ENCODE measurements at places on chromosomes 3 and 15.

DNA sequence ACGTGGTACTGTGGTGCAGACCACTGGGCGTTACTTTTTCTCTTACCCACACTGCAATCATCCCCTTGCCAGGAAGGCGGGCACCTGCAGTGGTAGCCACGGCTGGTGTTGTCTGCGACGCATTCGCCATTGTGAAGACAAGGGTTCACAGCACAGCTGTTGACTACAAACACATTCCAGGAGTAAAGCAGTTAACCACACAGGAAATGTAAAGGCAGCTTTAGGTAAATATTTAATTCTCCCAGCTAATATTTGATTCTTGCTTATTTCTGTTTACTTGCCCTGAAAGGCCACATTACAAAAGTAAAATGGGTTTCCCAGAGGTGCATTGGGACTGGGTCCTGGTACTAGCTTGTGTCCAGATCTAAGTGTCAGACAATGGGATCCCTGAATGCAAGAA, 45.4 kb downstream of the HEG1 start:
- DNase-seq, result no peak

DNA sequence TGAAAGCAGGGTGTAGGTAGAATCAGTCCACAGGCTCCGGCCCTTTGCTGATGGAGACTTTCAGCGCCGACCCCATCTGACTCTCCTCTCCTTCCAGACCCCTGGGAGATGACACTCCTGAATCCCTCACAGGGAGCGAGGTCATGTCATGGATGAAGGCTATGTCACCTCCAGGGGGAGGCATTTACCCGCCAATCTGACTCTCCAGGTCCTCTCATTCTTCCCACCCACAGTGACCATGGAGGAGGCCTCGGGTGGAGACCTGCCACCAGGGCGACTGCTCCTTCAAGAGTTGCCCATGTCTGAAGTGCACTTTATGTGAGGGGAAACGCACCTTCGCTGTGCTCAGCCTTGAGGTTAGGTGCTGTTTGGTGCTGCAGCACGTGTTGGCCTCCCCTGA, 112.7 kb downstream of the KLF13 start:
- peak; percentile 30 for DNase-seq

DNA sequence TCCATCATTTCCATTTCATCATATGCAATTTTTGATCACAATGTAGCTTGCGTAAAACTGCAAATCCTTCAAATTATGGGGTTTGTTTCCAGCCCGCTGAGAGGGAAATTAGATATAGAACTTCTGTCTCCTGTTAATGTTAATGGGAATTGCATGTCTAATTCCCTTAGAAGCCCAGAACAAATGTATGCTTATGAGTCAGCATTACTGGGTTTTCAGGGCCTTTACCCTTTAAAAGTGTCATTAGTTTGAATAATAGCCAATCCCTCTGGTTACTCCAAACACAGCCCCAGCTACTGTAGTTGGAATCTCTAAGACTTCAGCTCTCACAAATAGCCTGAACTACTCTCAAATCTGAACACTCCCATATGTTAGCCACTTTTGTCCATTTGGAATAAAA, 439.4 kb downstream of the C3orf38 start:
- DNase-seq, result no peak

GRCh38 chr3:192216067-192216466, 511.3 kb downstream of the FGF12 start:
- no peak for DNase-seq

DNA sequence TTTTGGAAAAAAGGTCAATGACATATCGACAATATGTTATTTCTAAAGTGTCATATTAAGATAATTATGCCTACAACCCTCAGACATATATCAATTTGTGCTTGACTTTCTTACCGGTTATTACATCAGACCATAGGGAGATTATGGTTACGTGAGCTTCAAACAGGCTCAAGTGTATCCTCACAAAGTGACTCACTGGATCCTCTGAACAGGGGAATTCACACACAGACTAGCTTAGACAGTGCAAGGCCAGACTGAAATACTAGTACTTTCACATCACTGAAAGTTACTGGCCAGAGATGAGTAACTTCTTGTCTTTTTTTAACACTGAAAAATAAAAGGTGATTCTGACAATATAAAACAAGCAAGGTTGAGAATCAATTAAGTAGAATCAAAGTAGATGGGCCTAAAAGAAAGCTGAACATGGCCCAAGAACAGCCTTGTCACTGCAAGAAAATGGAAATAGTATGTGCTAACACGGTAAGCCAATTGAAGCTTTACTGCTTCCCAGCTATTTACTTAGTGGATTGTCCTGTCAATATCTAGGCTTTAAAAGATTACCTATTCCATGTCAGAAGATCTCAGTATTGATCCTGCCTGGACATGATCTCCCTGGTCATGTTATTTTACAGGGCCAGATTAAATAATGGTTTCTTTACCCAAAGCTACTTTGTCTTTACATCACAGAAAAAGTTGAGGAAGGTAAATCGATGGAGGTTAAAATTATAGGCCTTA, 848.6 kb downstream of the ROBO1 start:
- no peak for DNase-seq

DNA sequence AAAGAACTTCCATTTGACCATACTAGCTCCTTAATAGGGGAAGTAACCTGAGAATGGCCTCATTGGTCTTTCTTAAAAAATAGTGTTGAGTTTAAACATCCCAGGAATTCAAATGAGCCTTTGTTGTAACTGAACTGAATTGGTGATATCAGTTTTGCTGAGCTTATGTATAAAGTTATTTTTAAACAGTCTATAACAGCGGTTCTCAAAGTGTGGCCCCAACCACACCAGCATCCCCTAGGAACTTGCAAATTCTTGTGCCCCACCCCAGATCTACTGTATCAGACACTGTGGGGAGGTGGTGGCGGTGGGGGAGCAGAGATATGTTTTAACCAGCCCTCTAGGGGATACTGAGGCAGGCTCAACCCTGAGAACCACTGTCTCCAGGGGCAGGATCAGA, 57.0 kb downstream of the LMCD1 start:
- no peak for DNase-seq

- DNase-seq, result peak; percentile 14
These were observed 47.8 kb upstream of the ADGRG7 start for GRCh38 chr3:100561459-100562158.

GRCh38 chr3:61664105-61664482, 102.7 kb downstream of the PTPRG start:
- no peak for DNase-seq

DNA sequence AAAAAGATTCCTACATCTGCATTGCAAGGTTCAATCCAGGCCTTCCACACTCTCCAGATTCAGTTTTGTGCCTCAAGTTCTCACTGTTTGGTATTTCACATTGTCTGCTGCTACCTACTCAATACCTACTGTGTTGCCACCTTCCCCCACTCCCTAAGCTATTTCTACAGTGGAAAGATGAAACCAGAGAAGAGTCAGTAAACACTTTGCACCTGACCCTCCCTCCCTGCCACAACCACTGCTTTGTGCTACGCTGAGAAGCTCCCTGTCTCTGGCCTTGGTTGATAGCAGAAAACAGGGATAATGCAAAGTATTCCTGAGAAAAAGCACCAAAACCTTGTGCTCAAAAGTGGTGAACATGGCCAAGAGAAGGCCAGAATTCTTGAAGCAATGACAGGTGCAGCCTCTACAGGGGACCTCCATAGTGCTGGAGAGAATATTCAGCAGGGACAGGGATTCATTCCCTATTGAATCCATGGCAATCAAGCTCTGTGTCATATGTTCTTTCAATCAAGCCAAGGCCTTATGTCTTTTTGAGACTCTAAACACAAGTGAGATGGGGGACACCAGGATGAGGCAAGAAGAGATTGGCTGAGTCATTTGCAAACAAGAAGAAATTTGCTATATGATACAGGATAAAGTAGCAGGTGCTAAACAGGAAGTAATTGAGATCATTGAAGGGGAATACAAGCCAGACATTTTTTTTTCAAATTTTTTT, 83.5 kb upstream of the LIPC start:
- DNase-seq, result no peak

DNA sequence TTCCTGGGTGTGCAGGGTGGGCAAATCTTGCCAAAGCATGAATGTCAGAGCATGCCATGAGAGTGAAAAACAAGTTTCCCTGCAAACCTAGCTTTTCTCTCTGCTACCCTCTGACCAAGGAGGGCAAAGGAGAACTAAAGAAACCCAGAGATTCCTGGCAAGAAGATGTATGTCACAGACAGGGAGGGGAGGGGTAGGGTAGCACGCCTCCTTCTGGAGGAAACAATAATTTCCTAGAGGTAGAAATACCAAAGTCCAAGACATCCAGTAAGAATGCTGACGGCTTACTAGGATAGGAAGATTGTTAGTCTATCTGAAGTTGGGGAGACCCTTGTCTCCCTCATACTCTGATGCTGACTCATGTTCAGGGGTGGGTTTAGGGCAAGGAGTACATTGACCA, 203.9 kb downstream of the NR1D2 start:
- DNase-seq, result no peak

GRCh38 chr3:45551214-45552010, 43.1 kb upstream of the LIMD1 start:
- DNase-seq, result no peak

GRCh38 chr15:85676342-85677098, 118.2 kb downstream of the KLHL25 start:
- no peak for DNase-seq

GRCh38 chr3:64345371-64345770, 120.1 kb upstream of the PRICKLE2 start:
- no peak for DNase-seq

DNA sequence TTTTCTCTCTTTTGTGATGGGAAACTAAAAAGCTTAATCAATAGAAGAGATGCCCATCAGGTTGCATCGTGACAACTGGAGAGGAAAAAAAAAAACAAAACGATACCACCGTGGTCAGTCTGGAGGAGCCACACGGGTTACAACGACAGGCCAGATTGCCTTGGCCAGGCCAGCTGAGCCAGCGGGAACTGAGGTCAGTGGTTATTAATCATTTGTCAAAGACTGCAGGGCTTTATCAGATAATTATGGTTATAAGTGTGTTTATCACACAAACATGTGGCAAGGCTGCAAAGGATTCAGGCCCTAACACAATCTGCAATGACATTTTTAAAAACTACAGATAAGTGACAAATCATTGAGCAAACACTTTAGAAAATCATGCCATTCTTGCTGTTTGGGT, 135.0 kb upstream of the FAM3D start:
- DNase-seq, result no peak

- no peak for DNase-seq
These were observed 60.5 kb downstream of the CLDN1 start for GRCh38 chr3:190261740-190262139.

- DNase-seq, result no peak
These were observed 158.8 kb downstream of the SMAD6 start for GRCh38 chr15:66860844-66861243.

DNA sequence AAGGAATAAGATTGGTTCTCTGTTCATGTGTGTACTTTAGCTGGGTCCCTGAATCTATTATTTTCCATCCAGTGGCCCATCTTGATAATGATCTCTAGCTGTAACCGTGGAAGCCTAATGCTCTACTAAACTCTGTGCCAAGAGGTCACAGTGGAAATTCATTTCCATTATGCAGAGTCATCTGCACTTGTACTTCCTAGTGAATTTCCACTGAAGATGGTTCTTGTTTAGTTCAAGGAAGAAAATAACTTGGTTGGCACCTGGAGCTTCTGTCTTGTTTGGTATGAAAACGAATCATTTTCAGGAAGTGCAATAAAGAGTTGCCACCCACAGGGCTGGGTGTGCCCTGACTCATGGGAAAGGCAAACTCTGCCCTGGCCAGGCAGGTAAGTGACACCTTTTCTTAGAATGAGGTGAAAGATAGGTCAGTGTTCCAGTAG, 10.3 kb downstream of the LPP start:
- no peak for DNase-seq

GRCh38 chr3:182390421-182390820, 402.9 kb upstream of the ATP11B start:
- DNase-seq, result no peak

- DNase-seq, result no peak
These were observed 1283.7 kb downstream of the OTOL1 start for GRCh38 chr3:162780313-162780712.

GRCh38 chr3:175274056-175274455, 414.9 kb downstream of the NAALADL2 start:
- no peak for DNase-seq

GRCh38 chr3:128923576-128923975, 44.2 kb downstream of the ACAD9 start:
- no peak for DNase-seq

DNA sequence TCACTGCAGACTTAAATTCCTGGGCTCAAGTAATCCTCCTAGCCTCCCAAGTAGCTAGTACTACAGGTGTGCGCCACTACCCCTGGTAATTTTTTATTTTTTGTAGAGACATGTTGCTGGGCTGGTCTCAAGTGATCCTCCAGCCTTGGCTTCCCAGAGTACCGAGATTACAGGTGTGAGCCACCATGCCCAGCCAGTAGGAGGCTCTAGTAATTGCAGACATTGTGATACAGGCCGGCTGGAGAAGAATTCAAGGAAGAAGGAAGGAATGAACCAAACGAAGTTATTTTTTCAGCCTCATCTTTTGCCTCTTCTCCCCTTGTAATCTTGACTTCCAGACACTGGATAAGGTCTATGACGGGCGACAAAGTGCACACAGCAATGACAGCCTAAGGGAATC, 3.2 kb upstream of the PPP4R2 start:
- no peak for DNase-seq

DNA sequence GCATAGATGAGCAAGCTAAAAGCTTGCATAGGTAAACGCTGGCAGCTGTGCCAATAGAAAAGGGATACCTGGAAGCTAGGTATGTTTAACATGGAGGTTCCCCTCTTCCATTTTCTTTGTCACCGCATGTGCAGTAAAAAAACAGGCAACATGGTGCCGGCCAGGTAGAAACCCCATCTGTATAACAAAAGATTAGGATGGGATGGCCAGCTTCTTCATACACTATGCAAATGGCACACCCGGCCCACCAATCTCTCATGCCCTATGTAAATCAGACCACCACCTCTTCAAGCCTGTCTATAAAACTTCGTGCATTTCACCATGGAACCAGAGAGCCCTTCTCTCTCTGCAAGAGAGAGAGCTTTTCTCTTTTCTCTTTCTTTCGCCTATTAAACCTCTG, 224.3 kb upstream of the P2RY1 start:
- no peak for DNase-seq

GRCh38 chr3:48935530-48935929, 16.9 kb downstream of the ARIH2 start:
- DNase-seq, result no peak

GRCh38 chr15:68550498-68551295, 28.1 kb upstream of the CORO2B start:
- DNase-seq, result peak; percentile 78

- no peak for DNase-seq
These were observed 8.3 kb upstream of the ROPN1B start for GRCh38 chr3:125960456-125961288.

DNA sequence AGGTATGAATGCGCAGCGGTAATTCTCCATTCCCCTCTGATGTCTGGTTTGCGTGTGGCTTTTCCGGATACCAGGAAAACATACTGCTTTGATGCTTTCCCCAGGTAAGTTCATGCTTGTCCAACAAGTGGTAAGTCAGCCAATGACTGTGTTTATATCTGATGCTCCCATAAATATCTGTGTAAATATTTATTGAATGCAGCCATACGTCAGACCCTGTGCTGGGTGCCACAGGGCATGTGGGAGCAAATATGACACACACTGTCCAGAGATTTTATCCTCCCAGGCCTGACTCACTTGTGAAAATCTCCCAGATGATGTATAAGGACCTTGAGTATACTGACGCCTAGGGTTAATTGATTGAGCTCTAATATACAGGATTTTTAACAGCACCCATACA, 29.6 kb upstream of the CEMIP start:
- DNase-seq, result no peak

- no peak for DNase-seq
These were observed 480.5 kb downstream of the OTOL1 start for GRCh38 chr3:161977063-161977462.

Measured in retina (tissue), 1 donor.